NCI-H187 treated with DMSO at 0.1 percent for 48 hours (cell line): ENCODE measurements at places on chromosomes 4 and X.

GRCh38 chrX:86383681-86384540 lies 235.7 kb downstream of the DACH2 start:
- DNase-seq = no peak

GRCh38 chrX:129654652-129655546 lies at the start of gene APLN:
Gene APLN, minus strand, starts transcription at chrX:129654956. Its CDS starts 326 bp downstream, at chrX:129654630.
- no peak for DNase-seq

DNA sequence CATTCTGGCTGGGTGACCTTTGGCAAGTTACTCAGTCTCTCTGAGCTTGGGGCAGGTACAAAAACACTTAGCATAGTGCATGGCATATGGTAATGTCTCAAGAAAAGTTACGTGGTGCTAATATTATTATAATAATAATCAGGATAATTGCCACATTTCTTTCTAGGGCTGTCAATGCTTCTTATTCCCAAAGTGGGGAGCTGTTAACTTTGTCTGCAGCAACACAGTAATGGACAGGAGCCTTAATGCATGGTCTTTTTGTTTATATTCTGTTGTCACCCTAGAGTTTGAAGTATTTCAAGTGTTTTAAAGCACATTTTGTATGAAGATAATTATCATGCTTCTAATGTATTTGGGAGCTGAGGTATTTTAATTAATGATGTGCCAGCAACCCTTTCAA lies 121.8 kb downstream of the FHIP1A start:
- no peak for DNase-seq

- DNase-seq = no peak
Measured at GRCh38 chr4:30208731-30209435, 511.3 kb upstream of the PCDH7 start.

- no peak for DNase-seq
Measured at GRCh38 chr4:56307423-56307822, 79.9 kb downstream of the AASDH start.

- no peak for DNase-seq
Measured at GRCh38 chrX:82556588-82556987, 951.5 kb upstream of the POU3F4 start.

- no peak for DNase-seq
Measured at GRCh38 chr4:8306511-8307021, 37.0 kb downstream of the HTRA3 start.

- no peak for DNase-seq
Measured at GRCh38 chrX:133916984-133917722, 68.2 kb downstream of the GPC3 start.

DNA sequence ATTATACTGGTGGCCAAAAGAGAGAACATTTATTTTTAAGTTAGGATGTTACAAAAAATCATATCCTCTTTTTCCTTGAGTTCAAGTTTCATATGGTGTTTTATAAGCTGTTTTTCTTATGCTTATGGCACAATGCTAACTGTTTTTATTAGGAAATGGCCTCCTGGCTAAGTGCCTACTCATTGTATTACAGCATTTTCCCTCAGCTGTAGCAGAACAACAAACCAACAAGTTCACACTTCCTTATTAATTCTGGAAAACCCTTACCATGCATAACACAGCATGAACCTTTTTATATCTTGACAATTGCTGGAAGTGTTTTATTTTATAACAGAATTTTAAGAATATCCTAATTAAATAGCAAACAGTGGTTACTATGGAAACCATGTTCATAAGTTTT lies 165.8 kb downstream of the GASK1B start:
- DNase-seq = no peak

DNA sequence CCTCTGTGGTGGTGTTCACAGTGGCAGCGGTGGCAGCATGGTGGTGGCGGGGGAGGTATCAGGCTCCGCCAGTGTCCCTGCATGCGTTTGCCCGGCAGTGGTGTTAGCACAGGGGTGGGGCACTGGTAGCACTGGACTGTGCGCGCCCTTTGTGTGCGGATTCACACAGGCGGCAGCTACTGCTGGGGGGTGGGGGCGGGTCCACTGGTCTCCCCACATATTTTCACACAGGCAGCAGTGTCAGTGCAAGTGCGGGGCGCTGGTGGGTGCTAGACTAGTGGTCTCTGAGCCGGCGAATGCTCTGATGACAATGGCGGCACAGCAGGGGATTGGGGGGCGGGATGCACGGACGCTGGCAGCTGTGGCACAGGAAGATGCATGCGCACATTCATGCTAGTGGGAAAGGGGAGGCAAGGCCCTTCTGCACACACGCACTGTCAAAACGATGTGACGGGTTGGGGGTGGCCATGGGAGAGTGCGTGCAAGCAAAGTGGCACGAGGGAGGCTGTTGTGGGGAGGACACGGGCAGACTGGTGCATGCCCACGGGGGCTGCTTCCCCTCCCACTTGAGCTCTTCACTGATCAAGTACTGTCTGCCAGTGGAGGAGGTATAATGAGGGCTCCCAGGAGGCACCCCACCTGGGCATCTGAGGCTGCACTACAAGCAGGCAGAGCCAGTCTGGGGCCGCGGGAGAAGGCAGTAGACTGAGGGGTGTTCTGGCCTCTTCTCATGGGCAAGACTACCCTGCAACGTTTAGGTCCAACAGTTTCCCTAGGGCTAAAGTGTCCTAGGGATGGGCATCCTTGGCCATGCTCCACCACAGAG lies 53.0 kb downstream of the POF1B start:
- no peak for DNase-seq

- DNase-seq = no peak
Measured at GRCh38 chr4:176443117-176443516, 123.4 kb downstream of the SPCS3 start.

DNA sequence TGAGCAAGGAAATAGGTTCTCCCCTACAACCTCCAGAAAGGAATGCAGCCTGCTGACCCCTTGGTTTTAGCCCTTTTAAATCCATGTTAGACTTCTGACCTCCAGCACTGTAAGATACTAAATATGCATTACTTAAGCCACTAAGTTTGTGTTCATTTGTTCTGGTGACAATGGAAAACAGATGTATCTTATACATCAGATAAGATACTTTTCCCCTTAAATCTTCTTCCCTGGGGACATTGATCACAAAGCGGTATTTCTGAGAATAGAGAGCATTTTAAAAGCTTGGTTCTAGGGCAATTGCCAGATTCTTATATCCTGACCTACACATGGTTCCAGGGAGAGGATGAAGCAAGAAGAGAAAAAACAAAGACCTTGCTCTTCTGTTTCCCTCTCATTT lies 6.5 kb upstream of the TMEM184C start:
- no peak for DNase-seq

DNA sequence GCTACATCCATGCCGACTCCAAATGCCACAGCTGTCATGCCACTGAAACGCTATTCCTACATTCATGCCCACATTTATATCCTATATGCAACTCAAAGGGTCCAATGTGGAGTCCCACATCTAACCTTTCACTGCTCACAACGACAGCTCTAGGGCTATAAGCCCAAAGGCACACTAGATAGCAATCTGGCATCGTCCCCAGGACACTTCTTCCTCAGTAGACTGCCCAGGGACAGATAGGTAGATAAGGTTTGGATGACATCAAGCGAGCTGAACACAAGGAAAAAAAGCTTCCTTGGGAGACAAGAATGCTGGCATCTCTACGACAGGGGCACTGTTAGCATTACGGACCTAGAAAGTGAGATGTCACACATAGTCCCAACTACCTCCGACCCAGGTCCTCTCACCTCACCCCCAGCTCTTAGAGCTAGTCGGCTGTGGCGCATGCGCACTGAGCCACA lies 685 bp downstream of the RAB9B start:
- no peak for DNase-seq

DNA sequence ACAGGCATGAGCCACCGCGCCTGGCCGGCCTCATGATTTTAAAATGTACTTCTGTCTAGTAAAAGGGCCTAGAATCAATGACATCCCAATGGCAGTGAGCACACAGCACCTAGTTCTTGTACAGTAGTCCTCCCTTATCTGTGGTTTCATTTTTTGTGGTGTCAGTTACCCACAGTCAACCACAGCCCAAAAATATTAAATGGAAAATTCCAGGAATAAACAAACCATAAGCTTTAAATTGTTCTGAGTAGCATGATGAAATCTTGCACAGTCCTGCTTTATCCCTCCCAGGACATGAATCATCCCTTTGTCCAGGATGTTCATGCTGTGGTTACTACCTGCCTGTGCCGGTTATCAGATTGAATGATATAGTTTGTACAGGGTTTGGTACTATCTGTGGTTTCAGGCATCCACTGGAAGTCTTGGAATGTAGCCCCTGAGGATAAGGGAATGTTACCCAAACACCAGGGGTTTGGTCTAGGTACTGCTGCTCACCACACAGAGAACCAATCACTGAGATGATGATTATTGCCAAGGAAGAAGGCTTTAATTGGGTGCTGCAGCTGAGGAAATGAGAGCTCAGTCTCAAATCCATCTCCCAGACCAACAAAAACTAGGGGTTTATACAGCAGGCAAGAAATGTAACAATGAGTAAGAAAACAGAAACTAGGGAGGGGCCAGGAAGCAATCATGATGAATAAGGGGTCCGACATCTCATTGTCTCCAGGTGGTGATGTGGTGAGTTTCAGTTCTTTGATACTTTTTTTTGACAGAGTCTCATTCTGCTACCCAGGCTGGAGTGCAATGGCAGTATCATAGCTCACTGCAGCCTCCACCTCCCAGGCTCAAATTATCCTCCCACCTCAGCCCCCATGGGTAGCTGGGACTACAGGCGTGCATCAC lies 16.2 kb upstream of the FHL1 start:
- no peak for DNase-seq

DNA sequence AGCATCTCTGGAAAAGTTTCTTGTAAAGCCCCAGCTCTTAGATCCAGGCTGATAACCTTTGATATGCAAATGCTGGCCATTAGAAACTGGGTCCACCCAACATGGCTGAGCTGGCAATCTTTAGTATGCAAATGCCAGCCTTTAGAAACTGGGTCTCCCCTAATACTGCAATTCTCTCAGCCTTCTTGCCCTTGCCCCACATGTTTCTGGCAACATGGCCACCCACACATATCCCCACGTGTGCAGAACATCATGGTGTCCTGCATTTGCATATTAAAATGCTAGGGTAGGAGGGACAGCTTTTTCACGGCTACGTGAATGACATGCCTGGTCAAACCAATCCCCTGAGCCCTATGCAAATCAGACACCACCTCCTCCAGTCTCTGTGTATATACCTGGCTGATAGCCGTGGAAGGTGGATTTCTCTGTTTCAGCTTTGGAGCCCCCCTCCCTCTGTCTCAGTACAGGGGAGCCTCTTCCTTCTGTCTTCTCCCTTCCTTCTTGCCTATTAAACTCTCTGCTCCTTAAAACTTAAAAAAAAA lies 344.0 kb upstream of the NWD2 start:
- no peak for DNase-seq
